ENCODE measurements at places on chromosomes 6 and 20.

DNA sequence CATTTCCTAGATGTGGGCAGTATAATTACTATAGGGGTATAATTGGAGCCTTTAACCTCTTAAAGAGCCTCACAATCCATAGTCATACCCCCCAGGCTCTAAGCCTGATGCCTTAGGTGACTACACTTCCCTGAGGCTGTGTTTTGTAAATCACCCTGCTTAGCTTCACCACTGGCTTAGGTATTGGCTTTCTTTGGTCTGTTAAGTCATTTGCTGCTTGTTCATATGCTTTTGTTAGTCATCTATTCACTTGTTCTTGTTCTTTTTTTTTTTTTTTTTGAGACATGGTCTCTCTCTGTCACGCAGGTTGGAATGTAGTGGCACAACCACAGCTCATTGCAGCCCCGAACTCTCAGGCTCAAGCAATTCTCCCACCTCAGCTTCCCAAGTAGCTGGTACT, 26.7 kb downstream of the KAT14 start:
- DNase-seq = no peak

GRCh38 chr6:117380298-117380697, 45.4 kb downstream of the ROS1 start:
- DNase-seq = no peak

- DNase-seq = no peak
Observed at GRCh38 chr6:65638047-65638831, 68.8 kb downstream of the EYS start.

GRCh38 chr6:46513533-46513932, 22.3 kb upstream of the RCAN2 start:
- DNase-seq = no peak

DNA sequence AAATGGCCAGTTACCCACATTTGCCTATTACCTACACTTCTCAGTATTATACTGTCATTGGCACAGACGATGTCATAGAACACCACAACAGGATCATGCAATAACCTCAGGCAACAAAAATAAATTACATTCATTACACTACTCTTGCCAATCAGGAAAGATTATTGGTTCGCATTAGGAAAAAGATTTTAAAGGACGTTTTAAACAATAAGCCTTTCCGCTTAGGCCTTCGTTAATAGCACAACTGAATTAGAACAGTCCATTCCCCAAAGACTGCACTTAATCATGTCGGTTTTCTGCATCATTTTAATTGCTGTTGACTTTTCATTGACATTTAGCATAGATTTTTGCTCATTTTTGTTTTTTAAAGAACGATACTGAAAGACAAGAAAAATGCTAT, 912 bp upstream of the SENP6 start:
- DNase-seq = no peak

DNA sequence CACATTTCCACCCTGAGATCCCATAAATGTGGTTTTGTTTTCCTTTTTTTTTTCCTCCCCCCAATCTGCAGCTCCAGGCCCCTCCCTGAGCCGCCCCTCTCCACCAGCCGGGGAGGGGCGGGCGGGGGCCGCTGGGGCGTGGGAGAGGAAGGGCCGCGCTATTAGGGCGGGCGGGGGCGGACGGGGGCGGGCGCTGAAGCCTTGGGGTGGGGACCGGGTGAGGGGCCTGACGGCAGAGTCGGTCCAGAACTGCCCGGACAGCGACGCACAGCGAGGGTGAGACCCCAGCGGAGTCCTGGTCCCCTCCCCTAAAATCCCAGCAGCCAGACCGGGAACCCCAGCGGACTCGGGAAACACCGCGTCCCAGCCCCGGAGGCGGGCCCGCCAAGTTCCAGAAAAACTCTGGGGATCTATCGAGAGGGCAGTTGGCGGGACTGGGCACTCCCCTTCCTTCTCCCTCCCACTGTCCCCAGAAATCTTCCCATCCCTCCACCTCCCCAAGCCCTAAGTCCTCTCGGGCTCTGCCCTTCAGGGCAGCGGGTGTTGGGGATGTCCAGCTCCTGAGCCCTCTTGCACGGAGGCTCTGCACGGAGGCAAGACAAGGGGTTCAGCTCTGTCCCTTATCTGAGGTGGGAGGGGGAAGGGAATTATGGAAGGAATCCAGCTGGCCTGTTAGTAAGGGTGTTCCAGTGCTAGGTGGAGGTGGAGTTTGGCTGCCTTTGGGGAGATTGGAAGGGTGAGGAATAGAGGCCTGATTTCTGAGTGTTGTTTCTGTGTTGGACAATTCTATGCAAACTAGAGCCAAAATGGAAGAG, at the start of gene PRICKLE4:
Gene PRICKLE4 (plus strand): TSS at position 232 of the 815 bp plus-strand sequence. CDS start 2,692 bp downstream, outside the sequence.
- no peak for DNase-seq

DNA sequence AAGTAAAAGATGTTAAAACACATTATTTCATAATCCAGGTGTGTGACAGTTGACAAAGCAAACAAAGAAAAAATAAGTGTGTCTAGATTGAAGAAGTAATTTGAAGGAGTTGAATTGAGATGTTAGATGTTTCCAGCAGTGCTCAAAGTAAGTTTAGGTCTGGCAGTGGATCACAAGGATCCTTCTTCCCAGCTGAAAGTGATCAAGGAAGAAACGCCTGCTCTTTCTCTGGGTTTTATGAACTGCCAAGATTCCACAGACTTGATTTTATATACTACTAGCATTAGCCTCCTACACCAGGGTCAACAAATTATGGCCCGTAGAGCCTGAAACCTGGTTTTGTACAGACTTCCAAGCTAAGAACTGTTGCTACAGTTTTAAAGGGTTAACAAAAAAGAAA, 30.3 kb downstream of the STX7 start:
- DNase-seq = no peak

GRCh38 chr6:31702405-31702818, 712 bp downstream of the ABHD16A start:
- no peak for DNase-seq

DNA sequence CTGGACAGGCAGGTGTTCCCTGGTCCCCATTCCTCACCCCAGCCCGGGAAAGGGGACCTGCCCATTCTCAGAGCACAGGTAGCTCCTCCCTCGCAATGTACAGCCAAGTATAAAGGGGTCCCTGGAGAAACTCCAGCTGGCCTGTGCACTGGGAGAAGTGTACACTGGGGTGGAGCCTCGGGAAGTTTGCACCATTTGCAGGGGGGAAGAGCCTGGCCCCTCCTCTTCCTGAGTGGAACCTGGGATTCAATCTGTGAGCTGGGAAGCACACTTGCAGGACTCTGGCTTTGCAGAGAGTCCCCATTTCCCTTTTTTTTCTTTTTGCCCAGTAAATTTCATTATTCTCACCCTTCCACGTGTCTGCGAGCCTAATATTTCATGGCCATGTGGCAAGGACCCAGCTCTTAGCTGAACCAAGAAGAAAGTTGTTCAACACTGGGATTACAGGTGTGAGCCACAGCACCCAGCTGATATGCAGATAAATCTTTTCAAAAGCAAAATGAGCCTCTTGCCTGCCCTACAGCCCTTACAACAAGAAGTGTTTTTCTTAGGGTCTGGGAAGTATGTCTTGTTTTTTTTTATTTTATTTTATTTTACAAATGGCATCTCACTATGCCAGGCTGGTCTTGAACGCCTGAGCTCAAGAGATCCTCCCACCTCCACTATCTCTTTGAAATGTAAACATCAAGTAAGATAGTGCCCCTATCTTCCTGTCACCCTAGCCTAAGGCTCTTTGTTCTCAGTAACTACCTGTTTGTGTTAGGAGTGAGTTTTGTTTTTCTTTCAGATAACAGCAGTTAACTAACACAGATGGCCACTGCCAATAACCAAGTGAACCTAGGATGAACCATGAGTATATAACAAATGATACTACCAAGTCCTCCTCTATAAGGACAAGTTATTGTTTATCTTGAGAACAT, 9.3 kb upstream of the RNGTT start:
- no peak for DNase-seq

- no peak for DNase-seq
Observed at GRCh38 chr20:22385602-22386305, 198.6 kb downstream of the FOXA2 start.

DNA sequence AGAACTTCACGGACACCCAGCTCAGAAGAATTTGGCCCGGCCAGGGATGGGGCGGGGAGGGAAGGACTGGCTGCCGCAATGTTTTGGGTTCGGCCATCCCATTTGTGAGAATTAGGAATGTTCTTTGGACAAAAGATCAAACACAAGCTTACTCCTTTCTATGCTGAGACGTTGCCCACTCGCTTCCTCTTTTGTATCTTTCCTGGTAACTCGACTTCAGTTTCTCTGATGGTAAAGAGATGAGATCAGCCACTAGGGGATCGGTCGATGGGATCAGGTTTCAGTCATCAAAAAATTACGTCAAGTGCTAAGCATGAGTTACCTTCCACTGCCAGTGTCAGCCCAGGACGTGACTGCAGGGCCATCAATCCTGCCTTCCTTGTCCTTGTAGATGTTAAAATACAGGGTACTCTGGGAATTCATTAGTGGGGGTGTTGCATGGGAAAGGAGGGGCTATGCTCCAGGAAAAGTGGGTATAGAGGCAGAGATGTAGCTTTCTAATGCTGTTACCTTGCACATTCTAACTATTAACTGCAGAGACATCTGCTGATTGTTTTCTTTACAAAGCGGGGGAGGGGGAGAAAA, 190.2 kb downstream of the TSHZ2 start:
- no peak for DNase-seq

DNA sequence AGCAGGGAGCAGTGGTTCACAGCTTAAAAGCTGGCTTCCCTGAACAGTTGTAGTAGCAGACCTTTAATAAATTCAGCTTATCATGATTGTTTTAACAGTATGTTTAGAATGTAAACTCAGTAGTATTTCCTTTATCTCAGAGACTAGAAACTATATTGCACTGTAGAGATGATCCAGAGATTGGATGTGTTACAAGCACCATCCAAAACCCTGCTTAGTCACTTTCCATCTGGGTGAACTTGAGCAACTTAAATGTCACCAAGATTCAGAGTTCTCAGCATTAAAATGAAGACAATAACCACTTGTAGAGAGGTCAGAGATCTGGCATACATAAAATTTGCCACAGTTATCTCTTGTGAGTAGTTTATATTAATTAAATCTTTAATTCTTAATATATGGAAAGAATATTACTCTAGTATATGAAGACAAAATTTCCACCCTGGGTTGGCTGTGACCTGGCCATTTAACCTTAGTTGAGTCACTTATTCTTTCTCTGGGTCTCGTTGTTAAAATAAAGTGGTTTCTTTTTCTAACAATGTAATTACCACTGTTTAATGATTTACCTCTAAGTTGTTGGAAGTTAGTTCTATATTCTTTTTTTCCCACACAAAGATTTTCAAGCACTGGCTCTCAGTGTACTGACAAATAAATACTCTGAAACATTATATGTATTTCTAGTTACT, 239.2 kb upstream of the FKBP1C start:
- DNase-seq = no peak

DNA sequence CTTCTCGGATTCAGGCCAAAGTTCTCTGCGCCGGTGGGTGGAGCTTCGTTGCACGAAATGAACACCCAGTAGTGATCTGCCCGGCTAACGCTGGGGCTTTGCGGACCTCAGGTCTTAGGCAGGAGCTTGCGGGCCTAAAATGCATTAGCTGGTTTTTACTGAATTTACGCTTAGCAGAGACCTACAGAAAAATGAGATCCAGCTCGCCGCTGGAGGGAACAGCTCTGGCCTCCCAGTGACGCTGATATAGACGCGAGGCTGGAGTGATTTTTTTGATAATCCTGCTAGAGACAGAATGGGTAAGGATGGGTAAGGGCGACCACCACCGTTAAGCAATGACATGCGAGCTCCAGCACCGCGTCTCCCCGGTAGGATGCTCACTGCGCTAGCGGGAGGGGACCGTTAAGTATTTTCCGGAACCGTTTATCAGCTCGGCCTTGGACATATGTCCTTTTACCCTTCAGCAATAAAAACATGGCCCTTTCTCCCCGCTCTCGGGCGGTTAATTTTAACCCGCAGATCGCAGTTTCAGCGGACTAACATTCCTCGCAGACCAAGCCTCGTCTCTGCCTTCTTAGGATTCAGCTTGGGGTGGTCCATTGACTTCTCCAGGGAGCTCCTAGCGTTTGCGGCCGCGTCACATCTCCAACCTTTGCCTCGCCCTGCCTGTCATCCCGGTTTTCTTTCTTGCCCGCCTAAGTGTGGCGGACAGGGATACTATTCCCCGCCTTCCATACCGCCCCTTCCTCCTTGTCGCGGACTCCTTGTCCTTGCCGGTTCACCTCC, 109.3 kb downstream of the GPX5 start:
- DNase-seq = no peak

- DNase-seq = peak; percentile 9
Observed at GRCh38 chr6:4281341-4282293, 146.2 kb upstream of the ECI2 start.

DNA sequence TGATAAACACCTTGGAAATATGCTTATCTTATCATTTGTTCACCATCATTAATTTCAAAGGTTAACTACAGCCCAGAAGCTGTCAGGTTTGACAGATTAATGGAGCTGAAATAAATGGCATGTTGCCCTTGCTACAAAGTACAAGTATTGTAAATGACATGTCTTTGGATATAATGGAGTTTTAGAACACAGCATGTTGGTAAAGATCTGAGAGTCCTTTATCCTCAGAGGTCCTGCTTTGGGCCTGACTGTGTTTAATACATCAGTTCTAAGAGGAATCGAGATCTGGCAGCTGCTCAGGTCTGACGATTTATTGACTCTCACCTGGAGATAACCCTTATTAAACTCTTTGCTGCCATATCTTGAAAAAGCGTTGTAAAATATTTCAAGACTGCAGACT, 222.7 kb upstream of the OPRM1 start:
- no peak for DNase-seq

- peak; percentile 31 for DNase-seq
Observed at GRCh38 chr6:166106076-166106686, 61.5 kb downstream of the TBXT start.

GRCh38 chr20:53080687-53080962, 108.5 kb downstream of the TSHZ2 start:
- no peak for DNase-seq

DNA sequence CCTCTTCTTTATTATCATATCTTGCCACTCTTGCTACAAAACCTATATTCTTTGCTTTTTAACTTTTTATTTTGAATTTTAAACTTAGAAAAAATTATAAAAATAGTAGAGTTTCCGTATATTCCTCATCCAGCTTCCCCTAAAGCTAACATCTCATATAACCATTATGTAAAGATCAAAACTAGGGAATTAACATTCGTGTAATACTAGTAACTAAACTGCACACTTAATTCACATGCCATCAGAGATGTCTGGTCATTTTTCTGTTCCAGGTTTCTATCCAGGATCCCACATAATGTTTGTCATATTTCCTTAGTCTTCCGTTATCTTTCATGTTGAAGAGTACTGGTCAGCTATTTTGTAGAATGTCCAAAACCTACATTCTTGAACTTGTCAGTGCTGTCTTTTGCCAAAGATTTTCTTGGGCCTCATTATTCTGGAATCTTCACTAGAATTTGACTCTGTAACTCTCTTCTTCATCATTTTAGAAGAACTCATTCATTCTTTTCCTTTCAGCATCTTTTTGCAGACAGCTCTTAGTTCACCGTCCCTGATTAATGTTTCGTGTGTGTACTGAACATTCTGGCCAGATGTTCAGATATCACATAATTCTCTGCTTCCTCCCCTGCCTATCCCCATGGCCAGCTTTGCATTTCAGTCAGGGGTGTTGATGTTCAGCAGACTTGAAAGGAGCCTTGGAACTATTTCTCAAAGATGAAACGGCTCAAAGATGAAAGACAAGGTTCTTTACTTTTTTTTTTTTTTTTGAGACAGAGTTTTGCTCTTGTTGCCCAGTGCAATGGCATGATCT, 9.4 kb downstream of the CTNNBL1 start:
- no peak for DNase-seq

Measured in CD4-positive, alpha-beta T cell treated with Interleukin-12 subunit alpha and Interleukin-12 subunit beta, for 1 hour (primary cell).